Activated CD4-positive, alpha-beta T cell treated with anti-CD3 and anti-CD28 coated beads, Interleukin-2, amount 50 U/mL, for 16 hours (primary cell): ENCODE measurements at places on chromosomes 3 and 15.

DNA sequence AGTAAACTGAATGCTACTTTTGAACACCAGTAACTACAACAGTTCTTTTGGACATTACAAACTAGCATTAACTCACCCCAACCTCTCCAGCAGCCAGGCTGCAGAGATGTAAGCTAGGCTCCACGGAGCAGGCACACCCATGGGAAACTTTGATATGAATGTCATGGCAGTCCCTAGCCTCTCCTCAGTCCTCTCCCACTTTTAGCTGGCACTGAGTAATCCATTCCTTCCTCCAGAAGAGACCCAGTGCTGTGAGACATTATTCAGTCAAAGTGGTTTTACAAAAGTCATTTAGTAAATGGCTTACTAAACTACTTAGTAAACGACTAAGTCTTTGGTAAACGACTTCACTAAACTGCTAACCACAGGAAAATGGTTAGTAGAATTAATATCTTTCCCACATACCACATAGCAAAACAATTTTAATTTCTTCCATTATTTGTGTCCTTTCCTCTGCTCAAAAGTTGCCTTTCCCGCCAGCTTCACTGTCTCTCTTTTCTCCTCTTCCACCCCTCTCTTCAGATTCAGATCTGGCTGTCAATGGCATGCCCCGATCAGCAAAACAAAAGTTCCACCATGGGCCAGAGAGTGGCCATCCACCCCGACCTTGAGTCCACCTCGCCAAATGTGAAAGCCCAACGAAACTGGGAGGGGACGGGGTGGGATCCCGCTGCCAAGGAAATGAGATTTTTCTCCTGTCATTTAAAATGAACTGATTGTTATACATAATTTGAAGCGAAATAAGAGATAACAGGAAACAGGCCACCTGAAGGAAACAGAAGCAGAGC, 67.5 kb upstream of the TJP1 start:
- peak; percentile 7 for DNase-seq

DNA sequence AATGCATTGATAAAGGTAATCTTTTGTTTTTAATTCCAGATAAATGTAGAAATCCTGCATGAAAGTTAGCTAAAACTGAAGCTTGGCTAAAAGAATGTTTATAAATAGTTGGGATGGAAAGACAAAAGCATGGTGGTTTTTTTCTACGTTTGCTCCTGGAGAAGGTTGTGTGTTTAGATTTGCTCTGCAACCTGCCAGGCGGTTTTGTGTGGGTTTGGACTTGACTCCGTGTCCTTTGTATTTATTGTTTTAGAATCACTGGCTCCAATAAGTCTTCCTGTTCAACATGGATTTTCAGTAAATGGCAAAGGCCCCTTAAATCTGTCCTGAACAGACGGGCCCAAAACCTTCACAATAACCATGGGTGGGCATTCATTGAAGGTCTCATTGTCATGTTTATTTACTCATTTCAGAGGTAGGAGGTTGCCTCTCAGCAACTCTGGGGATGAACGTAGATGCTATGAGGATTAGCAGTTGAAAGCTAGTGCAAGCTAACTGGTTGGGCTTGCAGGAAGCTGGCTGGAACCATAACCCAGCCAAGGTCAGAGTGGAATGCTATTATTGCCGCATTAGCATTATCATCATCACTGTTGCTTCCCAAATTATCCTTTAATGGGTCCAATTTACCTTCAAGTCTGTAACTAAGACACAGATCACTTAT, 60.6 kb upstream of the ADAMTS9 start:
- DNase-seq = no peak

DNA sequence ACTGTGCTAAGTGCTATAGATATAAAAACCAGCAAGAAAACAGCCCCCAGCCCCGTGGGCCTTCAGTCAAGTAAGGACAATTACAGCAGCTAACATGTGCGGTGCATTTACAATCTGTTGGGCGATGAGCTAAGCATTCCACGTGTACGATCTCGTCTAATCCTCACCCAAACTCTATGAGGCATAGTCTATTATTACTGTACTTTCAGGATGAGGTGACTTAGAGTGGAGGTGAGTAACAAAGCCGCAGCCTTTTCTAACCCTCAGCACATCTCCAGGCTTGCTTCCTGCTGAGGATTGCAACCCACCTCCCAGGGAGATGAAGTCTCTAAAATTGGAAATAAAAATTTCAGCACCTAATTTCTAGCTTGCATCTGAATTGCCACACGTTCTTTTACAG, 53.2 kb upstream of the MCF2L2 start:
- peak; percentile 61 for DNase-seq

- DNase-seq = no peak
These were observed 507.1 kb downstream of the GRM7 start for GRCh38 chr3:7367968-7368367.

- no peak for DNase-seq
These were observed 106.0 kb downstream of the THRB start for GRCh38 chr3:24388611-24389010.

GRCh38 chr3:61192222-61192621, 59.0 kb downstream of the FHIT start:
- no peak for DNase-seq

DNA sequence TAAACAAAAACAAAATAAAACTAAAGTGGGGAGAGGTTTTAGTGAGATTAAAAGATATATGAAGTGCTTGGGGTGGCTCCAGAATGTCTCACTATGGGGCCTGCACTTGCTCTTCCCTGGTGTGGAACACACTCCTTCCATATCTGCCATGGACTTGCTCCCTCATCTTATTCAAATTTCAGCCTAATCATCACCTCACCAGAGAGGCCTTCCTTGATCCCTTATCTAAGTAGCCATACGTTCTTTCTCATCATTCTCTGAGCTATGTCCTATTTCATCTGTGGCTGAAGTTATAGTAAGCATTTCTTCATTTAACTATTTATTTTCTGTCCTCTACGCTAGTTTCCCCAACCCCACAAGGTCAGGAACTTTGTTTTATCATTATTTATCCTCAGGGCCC, 511.7 kb downstream of the NTRK3 start:
- no peak for DNase-seq

- DNase-seq = no peak
These were observed 9.8 kb upstream of the MEF2A start for GRCh38 chr15:99556011-99556410.

DNA sequence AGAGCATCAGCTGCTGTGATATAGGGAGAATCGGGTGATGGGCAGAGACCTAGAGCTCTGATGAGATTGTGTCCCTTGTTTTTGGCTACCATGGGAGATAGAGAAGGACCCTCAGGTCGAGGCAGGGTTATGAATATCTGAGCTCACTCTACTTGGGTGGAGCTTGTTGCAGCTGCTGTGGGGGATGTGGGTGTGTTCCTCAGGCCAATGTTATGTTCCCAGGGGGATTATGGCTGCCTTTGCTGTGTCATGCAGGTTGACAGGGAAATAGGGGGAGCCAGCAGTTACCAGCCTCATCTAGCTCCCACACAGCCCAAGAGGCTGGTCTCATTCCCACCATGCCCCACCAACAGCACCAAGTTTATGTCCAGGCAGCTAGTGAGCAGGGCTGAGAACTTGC, 131.5 kb downstream of the TRIM42 start:
- DNase-seq = no peak

DNA sequence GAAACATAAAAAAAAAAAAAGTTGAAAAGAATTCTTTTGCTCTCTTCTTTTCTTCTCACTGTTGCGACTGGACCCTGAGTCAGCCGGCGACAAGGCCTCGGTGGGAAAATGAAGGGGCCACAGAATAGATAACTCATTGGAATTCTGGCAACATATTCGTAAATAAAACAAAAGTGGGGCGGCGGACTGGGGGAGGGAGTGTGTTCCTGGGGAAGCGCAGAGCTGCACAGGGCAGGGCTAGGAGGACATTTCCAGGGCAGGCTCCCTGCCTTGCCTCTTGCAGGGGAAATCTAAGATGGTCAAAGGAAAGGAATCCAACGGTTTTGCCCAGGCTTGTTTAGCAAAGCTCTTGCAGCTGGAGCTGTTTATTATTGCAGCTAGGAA, 1042.8 kb upstream of the NR2F2 start:
- DNase-seq = no peak

- DNase-seq = no peak
These were observed 287.8 kb upstream of the MCTP2 start for GRCh38 chr15:93943586-93943985.

DNA sequence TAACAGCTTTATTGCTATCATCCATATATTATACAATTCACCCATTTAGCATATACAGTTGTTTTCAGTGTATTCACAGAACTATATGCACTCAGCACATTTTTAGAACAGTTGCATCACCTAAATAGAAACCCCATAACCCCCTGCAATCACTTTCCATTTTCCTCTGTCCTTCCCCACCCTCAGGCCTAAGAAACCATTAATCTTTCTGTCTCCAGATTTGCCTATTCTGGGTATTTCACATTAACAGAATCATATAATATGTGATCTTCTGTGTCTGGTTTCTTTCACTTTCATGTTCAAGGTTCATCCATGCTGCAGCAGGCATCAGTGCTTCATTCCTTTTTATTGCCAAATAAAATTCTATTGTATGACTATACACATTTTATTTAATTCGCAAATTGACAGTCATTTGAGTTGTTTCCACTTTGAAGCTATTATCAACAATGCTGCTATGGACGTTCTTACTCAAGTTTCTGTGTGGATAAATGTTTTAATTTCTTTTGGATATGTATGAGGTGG, 39.8 kb downstream of the ADAMTS17 start:
- no peak for DNase-seq

DNA sequence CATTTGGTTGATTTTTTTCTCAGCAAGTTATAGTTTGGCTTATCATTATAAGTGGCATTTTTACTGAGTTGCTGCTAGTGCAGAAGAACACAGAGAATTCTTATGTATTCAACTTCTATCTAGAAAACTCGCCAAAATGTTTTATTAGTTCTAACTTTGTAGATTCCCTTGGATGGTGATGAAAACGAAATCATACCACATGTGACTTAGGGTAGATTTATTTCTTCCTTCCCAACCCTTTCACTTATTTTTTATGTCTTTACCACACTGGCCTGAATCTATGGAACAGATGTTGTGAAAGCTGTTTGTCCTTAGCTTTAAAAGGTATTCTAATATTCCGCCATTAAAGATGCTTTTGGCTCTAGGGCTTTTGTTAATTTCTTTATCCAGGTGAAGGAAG, 503.3 kb upstream of the CFAP20DC start:
- DNase-seq = no peak

GRCh38 chr15:90822204-90822955, 46.0 kb upstream of the FURIN start:
- DNase-seq = no peak

DNA sequence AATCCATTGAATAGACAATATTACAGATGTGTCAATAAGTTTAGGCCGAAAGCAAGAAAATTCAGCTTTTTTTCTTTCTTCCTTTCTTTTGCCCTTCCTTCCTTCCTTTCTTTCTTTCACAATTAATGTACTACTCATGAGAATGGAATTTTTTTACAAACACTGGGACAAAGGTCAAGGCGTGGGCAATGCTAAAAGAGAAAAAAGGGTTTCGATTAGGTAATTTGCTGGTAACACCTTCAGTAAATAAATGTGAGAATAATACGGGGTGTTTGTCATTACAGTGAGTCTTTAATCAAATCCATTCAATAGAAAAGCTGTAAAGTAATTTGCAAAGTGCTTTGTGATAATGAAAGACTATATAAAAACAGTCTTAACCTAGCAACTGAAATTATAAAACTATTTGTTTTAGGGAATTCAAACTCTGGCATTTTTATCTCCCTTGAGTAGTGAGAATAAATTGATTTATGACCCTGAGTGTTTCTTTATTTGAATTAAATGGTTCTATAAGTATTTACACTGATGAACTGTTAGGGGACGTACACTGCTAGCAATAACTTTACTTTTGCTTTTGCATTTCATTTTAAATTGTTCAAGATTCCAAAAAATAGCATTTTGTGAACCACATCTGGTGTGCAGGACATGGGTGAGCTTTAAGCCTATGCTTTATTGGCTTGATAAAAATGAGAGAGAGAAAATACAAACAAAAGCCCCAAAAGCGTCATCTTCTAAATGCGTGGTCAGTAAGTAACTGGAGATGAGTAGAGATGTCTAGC, 104.2 kb upstream of the THRB start:
- DNase-seq = no peak
